ENCODE measurements at places on chromosomes 3 and 15. TPM values are rescaled to one million over a fixed set of nuclear protein-coding genes. Genes with fewer than 3 reads are reported as not detected.

GRCh38 chr3:123157209-123157597 lies 44.5 kb upstream of the SEC22A start:
- DNase-seq, result no peak

Gene SKIL
- total RNA-seq, result 59.5 TPM

Gene ERC2
- total RNA-seq, result 6.2 TPM

GRCh38 chr15:35061825-35062737 lies 23.0 kb downstream of the NANOGP8 start:
- no peak for DNase-seq

Gene ADCY5
- 125 TPM for total RNA-seq

GRCh38 chr15:34154725-34155204 lies 52.9 kb downstream of the PGBD4 start:
- DNase-seq, result no peak

DNA sequence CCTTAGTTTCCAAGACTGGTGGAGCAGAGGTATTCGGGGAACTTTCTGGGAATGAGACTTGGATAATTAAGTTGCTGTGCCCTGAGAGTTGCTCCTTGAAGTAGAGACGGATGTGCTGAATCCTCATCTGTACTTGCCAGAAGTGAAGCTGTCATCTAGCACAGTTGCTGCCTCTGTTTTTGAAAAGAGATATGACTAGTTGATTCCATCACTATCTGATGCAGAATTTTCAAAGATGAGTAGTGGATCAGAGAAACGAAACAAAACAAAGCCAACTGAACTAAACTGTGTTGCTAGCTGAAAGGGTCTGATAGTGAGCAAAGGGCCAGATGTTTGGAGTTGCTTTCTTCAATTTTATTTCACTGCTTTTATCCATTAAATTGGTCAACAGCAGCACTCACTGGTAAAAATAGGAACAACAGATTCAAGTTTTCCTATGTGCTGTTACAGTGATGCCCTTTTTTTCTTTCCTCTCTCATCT lies 52.7 kb downstream of the MITF start:
- DNase-seq, result no peak

- DNase-seq, result no peak
These were observed 361.2 kb downstream of the DIPK2A start for GRCh38 chr3:144332868-144333267.

- DNase-seq, result no peak
These were observed 28.1 kb downstream of the LSAMP start for GRCh38 chr3:116417151-116417550.

Gene IL20RB
- total RNA-seq, result 0.40 TPM

GRCh38 chr15:85777250-85778106 lies 17.2 kb downstream of the KLHL25 start:
- DNase-seq, result peak; percentile 61

- DNase-seq, result no peak
These were observed 576 bp upstream of the RPAP1 start for GRCh38 chr15:41544650-41545015.

- no peak for DNase-seq
These were observed 866.1 kb downstream of the NSUN3 start for GRCh38 chr3:94928921-94929320.

DNA sequence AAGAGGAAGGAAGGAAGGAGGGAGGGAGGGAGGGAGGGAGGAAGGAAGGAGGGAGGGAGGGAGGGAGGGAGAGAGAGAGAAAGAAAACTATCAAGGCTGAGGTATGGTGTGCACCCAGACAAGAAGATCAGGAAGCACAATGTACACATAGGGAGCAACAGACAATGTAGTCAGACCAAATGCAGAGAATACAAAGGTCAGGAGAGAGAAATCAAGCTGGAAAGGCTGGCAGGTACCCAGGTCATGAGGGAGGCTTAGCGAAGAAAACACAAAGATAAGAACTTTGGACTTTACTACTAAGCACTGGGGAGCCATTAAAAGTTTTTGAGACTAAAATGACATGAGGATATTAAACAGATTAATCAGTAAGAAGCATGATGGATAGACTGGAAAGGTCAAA lies 176.0 kb upstream of the TMCO5A start:
- DNase-seq, result no peak

- DNase-seq, result no peak
These were observed 71.3 kb downstream of the FBN1 start for GRCh38 chr15:48574187-48574586.

- DNase-seq, result no peak
These were observed 107.9 kb downstream of the GMPS start for GRCh38 chr3:155978324-155978723.

DNA sequence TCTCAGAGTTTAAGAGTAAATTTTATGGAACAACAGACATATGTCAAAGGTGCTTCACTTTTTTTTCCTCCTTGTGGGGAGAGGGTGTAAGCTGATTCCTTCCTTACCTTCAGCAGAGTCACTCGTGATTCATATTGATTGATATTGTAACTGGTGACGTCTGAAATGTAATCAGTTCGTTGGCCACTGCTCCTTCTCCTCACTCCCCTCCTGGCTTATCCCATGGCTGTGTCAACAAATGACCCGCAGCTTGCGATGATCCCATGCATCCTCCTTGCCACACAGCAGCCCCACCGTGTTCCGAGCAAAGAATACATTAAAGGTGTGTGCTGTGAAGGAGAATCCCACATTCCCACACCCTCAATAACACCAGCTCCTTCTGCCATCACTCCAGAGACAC lies 7.3 kb downstream of the MGLL start:
- no peak for DNase-seq

Gene LRRIQ4
- not detected for total RNA-seq

DNA sequence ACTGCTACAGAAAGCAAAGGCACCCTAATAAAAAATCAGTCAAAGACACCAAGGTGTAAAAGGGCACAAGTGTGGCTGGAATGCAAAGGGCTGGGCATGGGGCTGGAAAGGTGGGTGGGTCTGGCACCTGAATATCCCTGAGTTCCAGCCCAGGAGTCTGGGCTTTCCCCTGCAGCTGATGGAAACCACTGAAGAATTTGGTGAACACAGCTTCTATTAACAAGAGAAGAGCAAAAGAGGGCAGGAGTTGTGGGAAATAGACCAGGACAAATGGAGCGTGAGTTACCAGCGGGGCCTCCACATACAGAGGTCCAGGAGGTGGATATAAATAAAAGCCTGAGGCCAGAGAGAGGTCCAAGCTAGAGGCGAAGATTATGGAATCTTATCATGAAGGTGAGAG lies 45.1 kb upstream of the TPM1 start:
- no peak for DNase-seq

- no peak for DNase-seq
These were observed 383.4 kb downstream of the MECOM start for GRCh38 chr3:169280010-169280585.

DNA sequence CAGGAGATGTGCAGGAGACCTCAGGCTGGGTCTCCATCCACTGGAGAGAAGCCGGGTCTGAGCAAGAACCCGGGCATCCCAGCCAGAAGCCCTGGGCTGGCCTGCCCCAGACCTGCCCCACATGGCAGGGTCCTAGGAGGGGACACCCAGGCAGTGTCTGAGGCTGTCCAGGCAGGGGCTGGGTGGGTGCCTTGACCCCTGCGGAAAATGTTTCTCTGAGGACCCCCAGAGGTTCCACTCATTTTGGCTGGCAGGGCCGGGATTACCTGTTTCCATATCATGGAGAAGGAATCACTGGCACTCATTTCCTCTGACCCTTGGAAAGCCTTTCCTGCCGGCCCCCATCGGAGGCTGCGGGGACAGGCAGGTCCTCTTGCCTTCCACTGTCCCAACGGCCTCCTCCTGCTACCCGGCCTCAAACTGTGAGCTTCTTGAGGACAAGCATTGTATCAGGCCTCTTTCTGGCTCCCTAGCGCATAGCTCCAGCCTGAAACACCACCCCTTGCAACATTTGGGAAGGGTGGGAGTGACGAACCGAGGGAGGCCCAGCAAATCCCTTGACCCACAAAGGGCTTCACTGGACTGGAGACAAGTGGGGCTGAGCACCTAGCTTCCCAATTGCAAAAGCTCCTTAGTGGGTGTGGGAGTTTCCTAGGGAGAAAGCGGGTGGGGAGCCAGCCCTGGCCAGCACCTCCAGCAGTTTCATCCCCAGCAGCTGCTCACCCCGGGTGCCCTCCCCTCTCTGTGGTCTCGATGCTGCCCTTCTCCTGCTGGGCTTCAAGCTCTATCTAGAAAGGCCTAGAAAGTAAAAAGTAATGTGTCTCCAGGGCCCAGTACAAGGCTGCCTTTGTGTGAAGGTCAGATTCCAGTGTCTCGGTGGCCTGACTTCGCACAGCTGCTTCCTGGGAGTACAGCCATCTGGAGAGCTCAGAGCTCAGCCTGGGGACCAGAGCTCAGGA lies 29.7 kb downstream of the ACSBG1 start:
- DNase-seq, result peak; percentile 70

- DNase-seq, result no peak
These were observed 134.0 kb downstream of the PGPEP1L start for GRCh38 chr15:98873441-98874218.

DNA sequence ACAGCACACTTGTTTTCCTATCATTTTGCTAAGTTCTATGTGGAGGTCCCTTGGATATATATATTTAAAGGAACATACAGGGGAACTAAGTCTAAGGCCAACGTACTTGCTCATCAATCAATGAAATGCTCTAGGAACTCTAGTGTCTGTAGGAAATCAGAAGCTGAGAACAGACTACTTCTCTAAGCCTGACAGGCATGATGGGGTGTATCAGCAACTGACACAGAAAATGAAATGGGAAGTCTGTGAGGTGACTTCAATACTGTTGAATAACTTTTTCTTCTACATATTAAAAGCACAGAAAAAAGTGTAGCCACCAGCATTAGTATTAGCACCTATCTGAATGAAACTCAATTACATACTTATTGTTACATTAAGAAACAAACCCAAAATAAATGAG lies 56.9 kb upstream of the CSPG5 start:
- no peak for DNase-seq

Gene CHL1
- total RNA-seq, result 67.9 TPM

GRCh38 chr15:85404918-85405866 lies 24.8 kb downstream of the AKAP13 start:
- DNase-seq, result no peak

GRCh38 chr3:10444511-10444910 lies 60.9 kb downstream of the ATP2B2 start:
- DNase-seq, result no peak

- no peak for DNase-seq
These were observed 167.4 kb upstream of the LPP start for GRCh38 chr3:187986514-187986934.

GRCh38 chr15:44918136-44918535 lies 38.4 kb upstream of the TERB2 start:
- no peak for DNase-seq

DNA sequence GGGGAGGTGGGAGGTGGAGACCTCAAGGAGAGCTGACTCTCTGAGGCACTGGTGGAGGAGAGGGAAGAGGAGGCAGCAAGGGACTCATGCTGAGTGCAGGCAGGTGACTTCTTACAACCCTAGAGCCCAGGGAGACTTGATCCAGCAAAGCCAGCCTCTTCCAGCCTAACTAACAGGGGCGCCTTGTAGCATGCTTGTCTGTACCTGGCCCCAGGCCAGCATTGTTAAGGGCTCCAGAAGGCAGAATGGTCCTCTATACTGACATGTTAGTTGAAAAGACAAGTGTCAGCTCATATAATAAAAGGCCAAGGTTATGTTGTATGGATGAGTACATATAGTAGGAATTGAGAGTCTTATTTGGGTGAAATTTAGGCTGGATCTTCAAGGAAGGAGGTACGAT lies 65.4 kb downstream of the CHDH start:
- DNase-seq, result no peak

- no peak for DNase-seq
These were observed 38.3 kb downstream of the PIK3CA start for GRCh38 chr3:179186426-179186825.

Measured in right cardiac atrium (tissue), 5 donors.